ENCODE measurements at places on chromosomes 3 and 15.

DNA sequence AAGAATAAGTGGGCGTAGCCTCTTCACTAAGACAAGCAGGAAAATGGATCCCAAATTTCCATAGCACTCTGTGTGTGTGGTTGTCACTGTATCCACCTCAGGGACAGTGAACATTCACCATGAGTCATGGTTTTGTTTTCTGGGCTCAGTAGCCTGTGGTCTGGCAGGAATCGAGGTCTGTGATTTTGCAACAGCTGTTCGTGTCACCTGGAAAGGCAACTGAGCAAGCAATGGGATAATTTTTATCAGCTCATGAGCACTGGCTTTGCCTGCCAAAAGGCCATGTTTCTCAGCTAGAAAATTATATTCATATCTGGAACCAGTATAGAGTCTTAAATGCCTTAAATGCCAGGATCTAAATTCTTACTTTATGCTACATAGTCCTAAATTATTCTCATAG, 60.9 kb downstream of the STRIT1 start:
- no peak for DNase-seq

GRCh38 chr3:126418661-126419131, 24.0 kb downstream of the CFAP100 start:
- DNase-seq, result peak; percentile 70

- DNase-seq, result no peak
These were observed 6.1 kb upstream of the MESP2 start for GRCh38 chr15:89770041-89770440.

DNA sequence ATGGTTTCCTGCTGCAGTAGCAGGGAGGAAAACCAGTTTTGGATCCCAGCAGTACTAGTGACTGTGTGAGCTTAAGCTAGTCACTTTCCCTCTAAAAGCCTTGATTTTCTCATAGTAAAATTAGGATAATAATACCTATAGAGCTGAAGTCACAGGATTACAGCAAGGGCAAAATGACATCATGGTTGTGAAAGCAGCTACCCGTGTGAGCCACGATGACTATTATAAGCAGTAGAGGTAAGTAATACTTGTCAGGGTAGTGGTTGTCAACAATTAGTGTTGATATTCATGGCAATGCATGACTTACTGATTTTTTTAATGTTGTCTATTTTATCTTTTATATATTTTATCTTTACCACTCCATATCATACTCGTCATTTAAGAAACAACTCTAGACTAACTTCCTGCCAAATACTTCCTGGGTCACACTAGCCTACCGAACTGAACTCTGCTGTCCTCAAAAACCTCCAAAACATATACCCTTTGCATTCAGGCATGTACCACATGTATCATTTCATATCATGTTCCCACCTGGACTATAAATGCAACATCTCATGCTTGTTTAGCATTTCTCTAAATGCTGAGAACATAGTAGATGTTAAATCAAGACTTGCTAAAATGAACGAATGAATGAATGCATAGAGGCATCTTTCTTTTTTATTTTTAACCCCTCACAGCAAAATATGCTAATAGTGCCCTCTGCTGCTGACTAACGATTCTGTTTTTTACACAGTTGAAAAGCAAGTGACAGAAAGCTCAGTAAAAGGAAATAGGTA, 172.6 kb downstream of the P3H2 start:
- DNase-seq, result no peak

- no peak for DNase-seq
These were observed 12.1 kb downstream of the FGF7 start for GRCh38 chr15:49435174-49435573.

- DNase-seq, result no peak
These were observed 148.4 kb upstream of the CGNL1 start for GRCh38 chr15:57227899-57228298.

GRCh38 chr3:15520185-15520584, 1.3 kb downstream of the COLQ start:
- DNase-seq, result no peak

DNA sequence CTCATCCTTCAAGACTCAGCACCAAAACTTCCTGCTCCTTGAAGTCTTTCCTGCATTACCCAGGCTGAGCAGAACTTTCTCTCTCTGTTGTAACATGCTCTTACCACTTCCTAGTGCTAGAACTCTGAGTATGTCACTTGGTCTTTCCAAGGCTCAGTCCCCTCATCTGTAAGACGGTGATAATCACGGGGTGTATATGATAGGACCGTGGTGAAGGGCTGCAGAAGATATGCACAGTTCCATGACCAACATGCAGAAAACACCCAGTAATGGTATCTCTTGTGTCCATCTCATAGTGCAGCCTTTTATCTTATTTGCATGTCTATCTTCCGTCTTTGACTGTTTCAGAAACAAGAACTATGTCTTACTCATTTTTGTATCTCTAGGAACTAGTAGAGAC, 154.5 kb downstream of the ZNF621 start:
- no peak for DNase-seq

GRCh38 chr3:158200955-158201354, 91.1 kb downstream of the RSRC1 start:
- no peak for DNase-seq

DNA sequence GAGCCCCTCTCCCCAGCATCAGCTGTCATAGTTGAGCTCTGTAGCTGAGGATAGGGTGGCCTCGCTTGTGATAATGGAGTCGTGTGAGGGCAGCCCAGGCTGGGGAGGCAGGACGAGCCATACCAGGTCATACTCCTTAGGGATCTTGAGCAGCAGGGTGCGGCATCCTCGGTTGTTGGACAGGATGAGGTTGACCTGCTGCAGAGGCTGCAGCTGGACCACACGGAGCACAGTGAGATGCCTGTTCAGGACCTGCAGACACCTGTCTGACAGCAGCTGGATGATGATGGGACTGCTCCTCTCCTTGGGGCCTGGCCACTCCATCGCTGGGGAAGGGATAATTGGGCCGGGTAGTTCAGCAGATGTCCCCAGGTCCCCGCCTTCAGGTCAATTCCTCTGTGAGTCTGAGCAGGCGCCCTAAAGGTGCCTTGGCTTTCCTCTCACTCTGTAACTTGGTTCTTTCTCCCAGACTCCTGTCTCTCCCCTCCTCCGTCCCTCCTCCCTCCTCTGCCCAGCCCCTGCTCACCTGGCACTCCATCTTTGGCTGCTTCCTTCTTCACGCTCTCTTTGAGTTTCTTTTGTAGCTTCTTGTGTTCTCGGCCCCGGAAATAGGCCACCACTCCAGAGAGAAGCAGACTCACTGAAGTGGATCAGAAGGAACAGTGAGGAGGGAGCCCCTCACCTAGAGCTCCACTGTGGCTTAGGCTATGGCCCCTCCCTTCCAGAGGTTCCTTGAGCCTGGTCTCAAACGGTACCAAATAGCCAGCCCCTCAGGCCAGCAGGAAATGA, 7.8 kb downstream of the DUOX2 start:
- no peak for DNase-seq

DNA sequence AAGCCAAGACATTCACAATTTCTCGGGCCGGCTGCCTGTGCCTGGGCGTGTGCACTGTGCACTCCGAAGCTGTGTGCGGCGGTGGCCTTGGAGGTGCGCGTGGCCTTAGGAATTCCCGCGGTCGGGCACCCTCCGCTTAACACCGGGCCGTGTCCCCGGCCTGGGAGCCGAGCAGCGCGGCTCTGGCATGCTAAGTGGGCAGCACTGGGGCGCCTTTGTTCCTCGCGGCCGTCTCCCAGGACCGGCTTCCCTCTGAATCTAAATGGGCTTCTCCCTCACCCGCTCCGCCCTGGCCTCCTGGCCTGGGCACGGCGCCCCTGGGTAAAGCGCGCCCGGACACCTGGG, 498 bp upstream of the ARNT2 start:
- peak; percentile 85 for DNase-seq

DNA sequence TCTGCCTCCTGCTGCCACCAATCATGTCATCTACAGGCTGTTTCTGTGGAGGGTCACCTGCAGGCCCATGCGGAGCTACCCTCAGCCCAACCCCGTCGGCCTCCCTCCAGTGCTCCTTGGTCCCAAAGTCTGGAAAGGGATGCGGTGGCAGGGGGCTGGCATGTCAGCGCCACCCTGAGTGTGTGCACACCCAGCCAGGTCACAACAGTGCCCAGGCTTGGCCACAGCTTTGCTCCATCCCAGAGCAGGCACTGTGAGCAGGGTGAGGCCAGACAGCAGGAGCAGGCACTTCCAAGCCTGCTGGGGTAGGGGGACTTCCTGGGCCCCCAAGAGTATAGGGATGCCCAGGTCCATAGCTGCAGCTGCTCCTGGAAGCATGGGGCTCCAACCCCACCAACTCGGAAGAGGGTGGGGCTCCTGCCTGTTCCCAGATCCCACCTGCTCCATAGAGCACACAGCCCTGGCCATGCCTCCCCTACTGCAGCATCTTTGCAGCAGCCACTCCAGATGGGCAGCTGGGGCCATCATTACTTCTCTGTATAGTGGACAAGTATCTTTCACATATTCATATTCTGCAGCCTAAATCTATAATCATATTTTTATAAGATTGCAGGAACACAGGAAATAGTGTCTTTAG, 109.3 kb downstream of the CBLB start:
- peak; percentile 46 for DNase-seq

- no peak for DNase-seq
These were observed 15.1 kb upstream of the SNRPA1 start for GRCh38 chr15:101310161-101310480.

- no peak for DNase-seq
These were observed 55.1 kb downstream of the NGLY1 start for GRCh38 chr3:25728101-25728500.

- DNase-seq, result no peak
These were observed 125.5 kb upstream of the PRR20G start for GRCh38 chr3:127413318-127413673.

- DNase-seq, result no peak
These were observed 16.1 kb upstream of the EBLN2 start for GRCh38 chr3:73045391-73045790.

GRCh38 chr15:31590609-31591008, 264.0 kb downstream of the KLF13 start:
- DNase-seq, result no peak

DNA sequence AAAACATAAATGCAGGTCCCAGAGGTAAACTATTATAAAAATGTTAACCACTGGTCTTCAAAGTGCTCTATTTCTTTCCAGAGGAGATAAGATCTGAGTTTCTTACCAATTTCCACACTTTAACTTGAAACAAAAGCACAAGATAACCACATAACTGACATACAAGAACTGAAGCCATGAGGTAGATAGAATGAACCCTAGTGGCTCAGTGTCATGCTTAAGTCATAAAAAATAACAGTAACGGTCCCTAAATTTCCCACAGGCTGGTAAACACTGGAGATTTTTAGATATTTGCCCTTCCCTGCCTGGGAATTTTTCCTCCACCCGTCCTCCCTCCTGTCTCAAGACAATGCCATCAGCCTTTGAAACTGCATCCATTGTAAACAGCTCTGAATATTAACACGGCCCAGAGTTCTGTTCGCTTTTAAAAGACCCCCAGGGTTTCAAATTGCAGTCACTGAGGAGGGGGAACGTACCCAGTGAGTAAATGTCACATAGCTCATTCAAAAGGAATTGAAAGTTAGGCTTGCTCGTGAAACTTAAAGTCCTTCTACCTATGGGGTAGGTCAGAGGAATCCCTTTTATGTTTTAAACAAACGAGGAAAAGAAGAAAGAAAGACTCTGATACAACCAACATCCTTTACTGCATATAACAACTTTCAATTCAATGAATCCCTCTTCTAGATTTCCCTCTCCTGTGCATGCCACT, 5.7 kb downstream of the LRIG1 start:
- DNase-seq, result no peak

- no peak for DNase-seq
These were observed 56.1 kb upstream of the PLXNA1 start for GRCh38 chr3:126926684-126927400.

- no peak for DNase-seq
These were observed 63.3 kb downstream of the ABHD5 start for GRCh38 chr3:43753741-43754715.

GRCh38 chr3:414063-414462, 217.5 kb downstream of the CHL1 start:
- no peak for DNase-seq

- DNase-seq, result no peak
These were observed 30.5 kb upstream of the NR1I2 start for GRCh38 chr3:119751423-119751822.

GRCh38 chr15:69760890-69761568, 308.4 kb downstream of the RPLP1 start:
- no peak for DNase-seq

- peak; percentile 54 for DNase-seq
These were observed 49.5 kb upstream of the HACD2 start for GRCh38 chr3:123634149-123635051.

- peak; percentile 69 for DNase-seq
These were observed 21.8 kb upstream of the CLDN18 start for GRCh38 chr3:137988152-137988551.

DNA sequence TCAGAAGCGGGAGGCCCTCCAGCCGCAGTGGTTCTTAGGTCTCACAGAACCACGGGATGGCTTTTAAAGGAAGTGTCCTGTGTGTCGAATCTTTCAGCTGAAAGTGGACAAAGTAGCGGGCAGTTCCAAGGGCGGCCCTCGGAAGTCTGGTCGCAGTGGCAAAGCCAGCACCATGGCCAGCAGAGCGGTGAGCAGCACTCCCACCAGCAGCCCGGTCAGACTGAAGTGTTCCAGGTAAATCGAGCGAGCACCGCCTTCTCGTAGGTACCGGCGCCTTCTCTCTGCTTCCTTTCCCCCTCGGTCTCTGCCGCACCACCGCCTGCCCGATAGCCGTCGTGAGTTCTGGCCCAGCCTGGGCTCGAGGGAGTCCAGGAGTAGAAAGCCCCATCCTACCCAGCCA, 103.6 kb upstream of the ABHD17C start:
- DNase-seq, result no peak

GRCh38 chr15:32824777-32825176, 107.0 kb downstream of the GREM1 start:
- no peak for DNase-seq

GRCh38 chr3:40313975-40314860, 4.7 kb downstream of the EIF1B start:
- DNase-seq, result peak; percentile 34

DNA sequence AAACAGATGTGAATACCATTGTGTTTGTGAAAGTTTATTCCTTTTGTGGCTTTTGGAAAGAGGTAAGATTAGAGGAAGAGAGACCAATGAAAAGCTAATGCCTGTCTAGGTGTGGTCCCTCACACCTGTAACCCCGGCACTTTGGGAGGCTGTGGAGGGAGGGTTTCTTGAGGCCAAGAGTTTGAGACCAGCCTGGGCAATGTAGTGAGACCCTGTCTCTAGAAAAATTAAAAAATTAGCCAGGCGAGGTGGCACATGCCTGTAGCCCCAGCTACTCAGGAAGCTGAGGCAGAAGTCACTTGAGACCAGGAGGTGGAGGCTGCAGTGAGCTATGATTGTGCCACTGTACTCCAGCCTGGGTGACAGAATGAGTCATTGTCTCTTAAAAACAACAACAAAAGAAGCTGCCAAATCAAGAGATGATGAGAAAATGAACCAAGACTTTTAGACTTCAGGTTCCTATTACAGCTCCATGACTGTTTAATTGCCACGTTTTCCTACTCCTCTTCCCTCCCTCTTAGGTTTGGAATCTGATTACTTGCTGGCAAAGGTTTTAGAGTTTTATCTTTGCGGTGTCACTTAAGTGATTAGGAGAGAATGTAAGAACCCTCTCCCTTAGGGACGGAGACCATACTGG, 68.7 kb downstream of the CGNL1 start:
- DNase-seq, result no peak

GRCh38 chr3:108669208-108669607, 79.7 kb downstream of the DZIP3 start:
- DNase-seq, result no peak

- DNase-seq, result peak; percentile 86
These were observed 386 bp downstream of the SQOR start for GRCh38 chr15:45635191-45635638.
